ENCODE measurements at places on chromosomes 1 and 21.

DNA sequence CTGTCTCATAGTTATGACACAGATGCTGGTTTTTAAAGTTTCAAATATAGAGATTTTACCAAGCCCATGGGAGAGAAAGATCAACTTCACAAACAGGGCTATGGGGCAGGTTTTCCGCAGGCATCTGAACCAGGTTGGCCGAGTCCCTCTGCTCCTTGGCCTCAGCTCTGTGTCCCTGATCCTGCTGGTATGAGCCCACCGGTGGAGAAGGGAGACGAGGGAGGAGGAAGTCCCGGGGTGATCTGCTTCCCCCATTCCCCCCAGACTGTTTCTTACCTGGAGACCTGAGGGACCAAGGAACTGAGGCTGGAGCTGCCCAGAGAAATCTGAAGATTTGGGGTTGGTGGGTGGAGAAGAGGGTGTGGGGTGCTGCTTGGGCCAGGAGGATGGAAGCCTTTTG, 28.9 kb upstream of the BTG2 start:
- DNase-seq, result no peak

- DNase-seq, result no peak
Observed at GRCh38 chr1:160883581-160884513, 1.1 kb downstream of the ITLN1 start.

GRCh38 chr1:158007180-158007579, 13.7 kb downstream of the KIRREL1 start:
- DNase-seq, result no peak

- no peak for DNase-seq
Observed at GRCh38 chr21:44960141-44961092, 20.6 kb downstream of the SLX9 start.

DNA sequence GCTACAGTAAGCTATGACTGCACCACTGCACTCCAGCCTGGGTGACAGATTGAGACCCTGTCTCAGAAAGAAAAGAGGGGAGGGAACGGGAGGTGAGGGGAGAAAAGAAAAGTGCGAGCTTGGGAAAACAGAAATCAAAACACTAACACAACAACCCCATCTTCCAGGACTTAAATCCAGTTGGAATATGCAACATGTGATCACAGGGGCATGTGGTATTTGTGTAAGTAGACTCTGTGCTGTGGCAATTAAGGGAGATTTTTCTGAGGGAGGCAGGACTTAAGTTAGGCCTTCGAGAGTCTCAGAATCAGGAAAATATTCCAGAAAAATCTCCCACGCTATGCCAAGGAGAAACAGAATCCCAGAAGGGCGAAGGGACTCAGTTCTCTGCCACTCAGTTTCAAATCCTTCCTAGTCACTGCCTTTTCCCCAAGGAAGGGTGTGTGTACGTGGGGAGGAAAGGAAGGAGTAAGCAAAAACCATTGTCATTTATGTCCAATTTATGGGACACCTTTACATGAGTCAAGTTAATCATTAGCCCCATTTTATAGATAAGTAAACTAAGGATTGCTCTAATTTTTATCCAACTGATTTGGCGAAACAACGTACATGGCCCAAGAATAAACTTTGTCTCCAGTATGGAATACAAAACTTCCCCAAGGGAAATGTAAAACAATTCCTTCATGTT, 12.3 kb downstream of the ID3 start:
- DNase-seq, result no peak

- no peak for DNase-seq
Observed at GRCh38 chr1:246245541-246245940, 261.5 kb downstream of the SMYD3 start.

DNA sequence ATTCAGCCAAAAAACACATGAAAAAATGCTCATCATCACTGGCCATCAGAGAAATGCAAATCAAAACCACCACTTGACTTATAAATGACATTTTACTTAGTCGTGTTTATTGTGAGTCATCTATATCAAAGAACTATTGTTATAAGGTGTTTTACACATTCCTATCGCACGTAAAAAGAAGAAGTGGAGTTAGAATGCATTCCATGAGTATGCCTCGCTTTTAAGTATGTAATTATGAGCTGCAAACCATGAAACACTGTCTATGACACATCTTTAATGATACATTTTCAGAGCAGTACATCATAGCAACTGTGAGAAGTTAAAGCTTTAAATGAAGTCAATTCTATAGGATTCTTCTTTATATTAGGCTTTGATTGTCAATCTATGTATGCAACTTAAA, 614.3 kb upstream of the ADAMTS5 start:
- DNase-seq, result no peak

- DNase-seq, result no peak
Observed at GRCh38 chr1:205677167-205677566, 3.1 kb downstream of the SLC45A3 start.

- no peak for DNase-seq
Observed at GRCh38 chr1:119631433-119632102, 16.5 kb downstream of the ZNF697 start.

- no peak for DNase-seq
Observed at GRCh38 chr21:45640888-45641479, 2.5 kb upstream of the PCBP3 start.

Measured in stimulated activated CD8-positive, alpha-beta memory T cell treated with anti-CD3 and anti-CD28 coated beads, Interleukin-4, amount 100 ng/mL, for 4 hours (primary cell).